Fibroblast of lung (primary cell): ENCODE measurements at places on chromosomes 7 and 10. TPM values are rescaled to one million over a fixed set of nuclear protein-coding genes. Genes with fewer than 3 reads are reported as not detected.

GRCh38 chr10:113764582-113764981, 13.1 kb downstream of the PLEKHS1 start:
- DNase-seq: no peak

DNA sequence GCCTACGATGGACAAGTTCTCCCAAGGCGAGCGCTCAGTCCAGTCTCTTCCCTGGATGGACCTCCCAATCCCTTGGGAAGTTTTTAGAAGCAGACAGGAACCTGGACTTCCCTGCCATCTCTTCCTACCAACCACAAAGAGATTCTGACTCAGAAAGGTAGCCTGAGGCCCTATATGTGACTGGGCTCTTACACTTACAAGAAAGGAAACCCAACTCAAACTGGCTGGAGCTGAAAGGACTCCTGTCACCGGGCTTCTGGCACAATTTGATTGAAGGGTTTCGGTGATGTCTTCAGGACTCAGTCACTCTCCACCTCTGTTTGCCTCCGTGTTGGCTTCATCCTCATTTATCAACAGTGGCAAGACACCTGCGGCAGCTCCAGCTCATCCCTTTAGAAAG, 3.7 kb upstream of the COL13A1 start:
- DNase-seq: no peak

DNA sequence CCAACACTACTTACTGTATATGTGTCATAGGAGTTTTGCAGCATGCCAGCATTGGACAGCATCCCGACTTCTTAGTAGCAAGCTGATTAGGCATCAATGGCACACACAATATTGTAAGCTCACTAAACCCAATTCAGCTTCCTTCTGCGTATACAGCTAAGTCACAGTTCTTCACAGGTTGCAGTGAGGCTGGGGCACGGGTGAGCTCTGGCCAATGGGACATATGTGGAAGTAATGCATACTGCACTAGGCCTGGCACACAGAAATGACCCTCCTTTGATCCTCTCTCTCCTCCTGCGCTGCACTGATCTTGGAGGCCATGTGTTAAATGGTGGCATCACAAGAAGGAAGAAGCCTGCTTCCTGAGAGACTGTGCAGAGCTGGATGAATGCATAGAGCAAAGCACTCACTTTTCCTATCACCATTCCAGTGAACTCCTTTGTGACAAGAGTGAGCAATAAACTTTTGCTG, 11.9 kb downstream of the RAB11FIP2 start:
- DNase-seq: peak; percentile 25

DNA sequence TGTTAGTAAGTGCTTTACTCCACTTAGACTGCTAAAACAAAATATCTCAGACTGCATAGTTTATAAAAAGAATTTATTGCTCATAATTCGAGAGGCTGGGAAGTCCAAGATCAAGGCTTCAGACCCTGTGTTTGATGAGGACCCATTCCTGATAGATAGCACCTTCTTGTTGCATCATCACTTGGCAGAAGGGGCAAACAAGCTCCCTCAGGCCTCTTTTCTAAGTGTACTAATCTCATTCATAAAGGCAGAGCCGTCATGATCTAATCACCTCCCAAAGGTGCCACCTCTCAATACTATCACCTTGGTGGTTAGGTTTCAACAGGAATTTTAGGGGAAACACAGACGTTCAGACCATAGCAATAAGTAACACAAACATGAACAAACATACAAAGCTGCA, 55.4 kb downstream of the CRPPA start:
- DNase-seq: no peak

GRCh38 chr7:130270947-130271800, 4.5 kb downstream of the CPA2 start:
- no peak for DNase-seq

GRCh38 chr10:87519582-87519981, 14.9 kb downstream of the MINPP1 start:
- no peak for DNase-seq

DNA sequence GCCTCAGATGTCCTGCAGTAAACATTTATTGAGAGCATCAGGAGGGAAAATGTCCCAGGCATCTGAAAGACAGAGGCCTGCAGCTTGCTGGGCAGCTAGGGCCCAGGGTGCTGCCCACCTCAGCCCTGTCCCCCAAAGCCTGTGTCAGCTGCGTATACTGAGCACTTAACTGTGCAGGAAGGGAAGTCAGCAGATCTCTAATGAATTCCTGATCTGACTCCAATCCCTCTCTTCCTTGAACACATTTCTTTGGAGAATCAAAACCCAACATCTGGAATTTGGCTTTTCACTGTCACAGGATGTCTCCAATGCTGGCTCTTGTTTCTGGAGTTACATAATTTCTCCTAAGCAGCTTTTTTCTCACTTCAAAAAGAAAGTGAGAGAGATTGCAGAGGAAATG, 364.7 kb upstream of the NFE2L3 start:
- no peak for DNase-seq

DNA sequence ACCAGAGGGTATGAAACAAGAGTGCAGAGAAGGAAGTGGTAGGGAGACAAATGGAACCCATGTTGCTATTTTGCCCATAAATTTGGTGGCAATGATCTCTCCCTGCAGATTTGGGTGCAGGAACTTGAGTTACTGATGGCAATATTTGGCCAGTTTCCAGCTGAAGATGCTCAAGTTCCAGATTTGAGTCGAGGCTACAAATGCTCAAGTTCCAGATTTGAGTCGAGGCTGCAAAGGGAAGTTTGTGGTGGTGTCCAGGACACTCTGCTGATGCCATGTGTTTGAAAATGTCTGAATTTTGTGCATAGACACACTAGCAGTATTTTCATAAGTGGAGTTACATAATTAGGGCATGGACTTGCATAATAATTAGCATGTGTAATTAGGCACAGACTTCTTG, 40.8 kb downstream of the TBXAS1 start:
- DNase-seq: no peak

GRCh38 chr7:2493205-2494164, 17.3 kb upstream of the GRIFIN start:
- DNase-seq: no peak

DNA sequence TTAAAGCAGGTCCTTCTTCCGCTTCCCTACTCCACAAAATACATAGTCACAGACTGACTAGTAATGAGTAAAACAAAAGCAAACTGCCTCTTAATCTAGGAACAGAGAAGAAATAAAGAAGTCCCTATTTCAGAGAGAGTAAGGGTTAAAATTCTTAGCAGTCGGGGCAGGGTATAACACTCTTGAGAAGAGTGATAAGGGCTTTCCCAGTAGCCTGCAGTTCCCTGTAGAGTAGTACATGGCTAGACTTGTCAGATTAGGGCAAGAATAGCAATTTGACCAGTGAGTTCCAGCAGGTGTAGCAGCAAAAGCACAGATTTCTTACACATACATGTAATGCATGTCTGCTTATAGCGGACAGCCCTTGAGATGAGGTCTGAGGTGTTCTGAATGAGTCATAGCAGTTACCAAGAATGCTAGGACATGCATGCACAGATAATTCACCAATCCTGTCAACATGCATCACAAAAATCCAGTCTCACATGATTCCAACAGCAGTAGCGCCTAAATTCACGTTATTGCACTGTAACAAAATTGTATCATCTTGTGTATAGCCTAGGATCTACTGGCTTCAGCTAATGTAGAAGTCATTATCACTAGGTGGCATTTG, 40.7 kb downstream of the BTRC start:
- peak; percentile 22 for DNase-seq

DNA sequence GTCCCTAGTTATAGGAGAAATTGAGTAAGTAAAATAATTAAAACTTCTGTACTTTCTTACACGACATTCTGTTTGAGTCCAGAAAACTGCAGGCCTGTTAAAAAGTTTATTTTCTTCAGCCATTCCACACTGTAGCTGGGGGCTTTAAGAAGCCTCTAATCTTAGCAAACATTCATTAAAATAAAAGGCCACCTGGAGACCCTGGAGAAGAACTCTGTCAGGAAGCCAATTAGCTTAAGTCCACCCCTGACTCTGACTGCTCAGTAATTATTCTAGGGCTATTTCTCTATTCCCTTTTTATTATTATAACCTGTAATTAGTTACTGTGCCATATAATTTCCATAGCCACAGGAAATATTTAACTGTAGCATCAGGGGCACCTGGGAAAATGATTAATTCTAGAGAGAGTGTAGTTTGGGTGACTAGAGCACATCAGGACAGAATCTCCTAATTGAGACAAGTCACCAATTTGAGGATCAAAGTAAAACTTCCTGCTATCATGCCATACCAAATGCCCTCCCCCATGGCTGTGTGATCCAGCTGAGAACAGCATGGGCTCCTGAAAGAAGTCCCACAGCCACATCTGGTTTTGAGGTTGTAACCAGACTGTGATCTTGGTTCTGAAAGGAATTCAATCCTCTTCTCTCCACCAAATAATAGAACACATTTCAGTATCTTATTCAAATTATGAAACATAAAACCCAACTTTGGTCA, 1302.3 kb downstream of the XPNPEP1 start:
- DNase-seq: no peak

- DNase-seq: peak; percentile 35
Measured at GRCh38 chr10:14023673-14024328, 306.9 kb downstream of the FRMD4A start.

DNA sequence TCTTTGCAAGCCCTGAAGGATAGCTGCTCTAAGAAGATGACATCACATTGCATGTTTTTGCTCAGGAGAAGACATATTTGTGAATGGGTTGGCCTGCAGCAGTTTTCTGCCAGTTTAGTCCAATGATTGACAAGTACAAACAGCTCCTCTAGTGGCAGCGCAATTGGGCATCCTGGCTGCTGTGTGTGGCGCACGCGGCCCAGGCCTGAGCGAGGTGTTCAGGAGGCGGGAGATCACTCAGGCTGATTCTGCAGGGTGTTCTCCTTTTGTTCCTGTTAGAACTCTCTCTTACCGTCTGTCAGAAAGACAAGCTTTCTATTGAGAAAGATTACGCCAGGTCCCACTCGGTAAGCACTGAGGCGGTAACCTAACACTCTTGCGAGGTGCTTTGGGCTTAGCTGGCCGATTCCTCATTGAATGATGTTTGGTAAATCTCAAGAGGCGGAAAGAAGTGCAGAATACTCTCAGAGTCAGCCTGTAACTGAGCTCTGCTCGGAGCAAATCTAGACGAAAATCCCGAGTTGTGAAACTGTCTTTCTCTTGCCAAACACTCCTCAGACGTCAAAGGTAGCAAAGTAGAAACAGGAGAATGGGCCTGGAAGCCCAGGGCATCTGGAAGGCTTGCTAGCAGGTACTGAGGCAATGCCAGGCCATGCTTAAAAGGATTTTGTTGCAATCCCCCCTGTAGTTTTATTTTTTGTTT, 219.2 kb upstream of the BMPER start:
- DNase-seq: no peak

- DNase-seq: no peak
Measured at GRCh38 chr10:29616542-29616941, 18.2 kb downstream of the SVIL start.

DNA sequence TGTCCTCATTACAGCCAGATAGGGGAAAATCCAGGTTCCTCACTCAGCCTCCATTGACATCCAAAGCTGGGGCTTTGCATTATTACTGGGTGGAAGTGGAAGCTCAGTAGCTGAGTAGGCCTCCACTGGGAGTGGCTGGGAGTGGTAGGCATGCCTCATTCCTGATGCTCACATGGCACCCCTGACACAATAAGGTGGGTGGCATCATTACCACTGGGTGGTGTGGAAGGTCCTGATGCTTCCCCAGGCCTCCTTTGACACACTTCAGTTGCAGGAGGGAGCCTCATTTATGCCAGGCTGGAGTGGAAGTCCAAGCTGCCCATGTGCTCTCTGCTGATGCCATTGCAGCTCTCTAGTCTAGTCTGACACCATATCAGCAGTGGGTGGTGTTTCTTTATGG, 48.2 kb upstream of the GPR141 start:
- no peak for DNase-seq

DNA sequence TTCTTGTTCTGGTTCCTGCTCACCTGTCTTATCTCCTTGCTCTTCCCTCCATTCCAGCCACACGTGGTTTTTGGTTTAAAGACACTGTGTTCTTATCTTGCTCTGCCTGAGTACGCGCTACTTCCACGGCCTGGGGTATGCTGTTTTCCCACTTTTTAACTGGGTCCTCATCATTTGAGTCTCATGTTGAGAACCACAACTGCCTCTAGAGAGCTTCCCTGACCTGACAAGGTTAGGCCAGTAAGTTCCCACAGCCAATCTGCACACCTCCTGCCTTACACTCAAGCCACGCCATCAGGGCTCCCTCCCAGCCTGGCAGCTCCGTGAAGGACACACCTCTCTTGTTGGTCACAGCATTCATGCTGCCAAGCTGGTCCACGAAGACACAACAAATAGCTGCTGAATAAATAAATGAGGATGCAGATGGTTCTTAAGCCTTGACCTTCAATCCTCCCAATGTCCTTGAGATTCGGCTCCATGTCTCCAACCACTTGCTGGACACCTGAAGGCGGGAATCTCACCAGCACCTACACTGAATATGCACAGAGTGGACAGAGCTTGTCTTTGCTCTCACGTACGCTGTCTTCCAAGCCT, 201.7 kb upstream of the KLF14 start:
- no peak for DNase-seq

DNA sequence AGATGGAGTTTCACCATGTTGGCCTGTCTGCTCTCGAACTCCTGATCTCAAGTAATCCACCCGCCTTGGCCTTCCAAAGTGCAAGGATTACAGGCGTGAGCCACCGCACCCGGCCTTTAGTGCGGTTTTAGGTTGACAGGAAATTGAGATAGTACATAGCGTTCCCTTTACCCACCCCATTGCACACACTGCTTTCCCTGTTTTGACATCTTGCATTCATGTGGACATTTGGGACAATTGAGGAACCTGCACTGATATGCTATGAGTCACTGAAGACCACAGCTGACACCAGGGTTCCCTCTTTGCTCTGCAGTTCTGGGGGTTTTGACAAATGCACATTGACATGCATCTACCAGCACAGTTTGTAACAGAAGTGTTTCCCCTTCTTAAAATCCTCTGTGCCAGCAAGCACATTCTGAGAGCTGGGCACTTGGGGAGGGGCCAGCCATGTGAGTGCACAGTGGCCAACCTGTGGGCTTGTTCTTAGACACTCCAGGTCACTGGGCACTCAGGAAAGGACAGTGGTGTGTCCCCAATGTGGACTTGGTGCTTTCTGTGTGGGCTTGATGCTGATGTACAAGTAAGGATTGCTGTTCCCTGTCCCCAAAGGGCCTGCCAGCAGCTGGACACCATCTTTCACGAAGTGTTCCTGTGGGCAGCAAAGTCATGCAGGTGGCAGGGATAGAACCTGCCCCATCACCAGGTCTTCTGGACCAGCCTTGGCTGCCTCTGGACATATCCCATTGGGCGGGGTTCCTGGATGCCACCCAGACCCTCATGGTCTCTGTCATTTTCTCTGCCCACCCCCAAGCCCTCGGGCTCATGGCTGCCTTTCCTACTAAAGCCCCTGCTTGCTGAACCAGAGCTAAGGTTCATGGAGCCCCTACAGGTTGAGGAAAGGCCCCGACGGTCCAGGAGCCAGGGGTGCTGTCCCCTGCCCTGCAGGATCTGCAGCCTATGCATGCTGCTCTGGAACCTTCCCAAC, 579.8 kb downstream of the GLRX3 start:
- no peak for DNase-seq

- no peak for DNase-seq
Measured at GRCh38 chr10:6619660-6620059, 39.6 kb upstream of the PRKCQ start.

The CASTOR2 gene
- total RNA-seq: 10.3 and 10.9 TPM in 2 replicates

The TFEC gene
- under 0.01 and 0.17 TPM in 2 replicates for total RNA-seq

The SH2B2 gene
- 2.0 and 2.3 TPM in 2 replicates for total RNA-seq

The MRLN gene
- total RNA-seq: not detected in 2 replicates

The KLF14 gene
- total RNA-seq: under 0.01 TPM in 2 replicates

The NXPH1 gene
- not detected in 2 replicates for total RNA-seq

The LMBR1 gene
- 35.4 and 41.6 TPM in 2 replicates for total RNA-seq

The OPN4 gene
- total RNA-seq: not detected in 2 replicates

The DMBT1 gene
- total RNA-seq: under 0.01 TPM in 2 replicates

The HOXA1 gene
- 0.50 and 0.51 TPM in 2 replicates for total RNA-seq

The HOXA2 gene
- 1.0 and 1.3 TPM in 2 replicates for total RNA-seq

The HABP2 gene
- total RNA-seq: not detected in 2 replicates

The ASZ1 gene
- total RNA-seq: not detected in 2 replicates

The PHYHIPL gene
- total RNA-seq: not detected in 2 replicates

The NEBL gene
- total RNA-seq: 0.33 and 1.3 TPM in 2 replicates
